ENCODE measurements at places on chromosomes 6 and 20.

DNA sequence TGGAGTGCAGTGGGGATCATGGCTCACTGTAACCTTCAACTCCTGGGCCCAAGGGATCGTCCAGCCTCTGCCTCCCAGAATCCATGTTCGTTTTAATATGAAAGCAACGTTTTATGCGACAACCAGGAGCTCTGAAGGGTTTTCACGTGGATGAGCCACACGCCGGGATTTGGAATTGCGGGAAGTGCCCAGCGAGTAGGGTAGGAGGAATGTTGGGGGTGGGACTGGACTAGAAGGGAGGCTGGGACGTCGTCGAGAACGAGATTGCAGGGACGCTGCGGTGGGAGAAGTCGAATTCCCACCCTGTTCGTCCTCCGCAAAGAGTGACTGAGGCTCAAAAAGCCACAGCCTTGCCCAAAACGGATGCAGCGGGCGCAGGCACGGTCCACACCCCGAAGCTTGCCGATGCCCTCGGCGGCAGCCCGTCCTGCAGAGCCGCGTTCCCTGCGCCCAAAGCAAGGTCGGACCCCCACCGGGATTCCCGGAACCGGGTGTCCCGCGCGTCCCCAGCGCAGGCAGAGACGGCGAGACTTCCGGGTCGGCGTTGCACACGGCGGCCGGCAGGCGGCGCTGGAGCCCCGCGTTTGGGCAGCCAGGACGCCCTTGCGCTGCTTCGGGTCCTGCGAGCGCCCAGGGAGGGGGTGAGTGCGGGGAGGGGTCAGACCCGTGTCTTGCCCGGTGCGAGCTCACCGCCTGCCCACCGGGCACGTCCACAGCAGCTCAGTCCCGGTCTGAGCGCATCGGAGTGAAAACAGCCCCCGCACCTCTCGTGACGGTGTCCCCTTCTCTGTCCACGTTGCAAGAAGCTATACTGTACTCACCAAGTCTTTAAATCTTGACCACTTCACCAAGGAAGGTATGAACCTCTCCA lies 87.8 kb downstream of the DHX35 start:
- DNase-seq, result peak; percentile 87

GRCh38 chr6:11772109-11772825 lies 6.3 kb downstream of the ADTRP start:
- DNase-seq, result no peak

GRCh38 chr6:22506496-22506895 lies 62.9 kb upstream of the HDGFL1 start:
- DNase-seq, result no peak

- DNase-seq, result no peak
Observed at GRCh38 chr6:36660771-36661471, 17.6 kb upstream of the CDKN1A start.

DNA sequence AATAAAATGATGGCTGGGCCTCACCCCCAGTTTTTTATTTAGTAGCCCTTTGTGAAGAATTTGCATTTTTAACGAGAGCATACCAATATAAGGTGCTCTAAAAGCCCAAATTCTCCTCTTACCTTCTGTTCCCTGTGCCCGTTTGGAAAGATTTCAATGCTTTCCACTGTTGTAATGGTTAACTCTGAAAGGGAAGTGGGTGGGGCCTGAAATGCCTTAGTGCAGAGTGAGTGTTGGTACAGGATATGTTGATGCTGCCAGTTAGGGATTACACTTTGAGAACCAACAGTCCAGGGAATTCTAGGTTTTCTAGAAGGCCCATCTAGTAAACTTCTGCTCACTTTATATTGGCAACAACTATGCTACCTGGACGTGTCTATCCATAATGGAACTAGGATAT lies 562.7 kb upstream of the NRSN1 start:
- DNase-seq, result no peak

- DNase-seq, result no peak
Observed at GRCh38 chr6:112281821-112282615, 27.7 kb upstream of the LAMA4 start.

DNA sequence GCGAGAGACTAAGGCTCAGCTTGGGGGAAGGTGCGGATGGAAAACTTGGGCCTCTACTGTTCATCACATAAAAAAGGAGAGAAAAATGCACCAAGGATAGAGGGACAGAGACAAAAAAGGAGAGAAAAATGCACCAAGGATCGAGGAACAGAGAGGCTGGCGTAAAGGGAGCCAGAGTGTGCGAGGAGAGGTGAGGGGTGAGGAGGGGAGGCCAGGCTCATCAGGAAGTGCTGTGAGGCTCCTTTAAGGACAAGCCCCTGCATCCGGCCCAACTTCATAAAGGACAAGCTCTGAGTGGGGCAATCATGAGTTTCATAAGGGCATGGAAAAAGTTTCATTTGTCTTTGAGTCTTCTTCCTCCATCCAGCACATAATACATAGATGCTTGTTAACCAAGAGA lies 117.2 kb upstream of the NXT1 start:
- DNase-seq, result no peak

- DNase-seq, result no peak
Observed at GRCh38 chr6:126907312-126907711, 211.2 kb upstream of the RSPO3 start.

GRCh38 chr20:4814696-4815252 lies 93.1 kb downstream of the PRND start:
- no peak for DNase-seq

GRCh38 chr6:6546318-6547109 lies 42.0 kb upstream of the LY86 start:
- DNase-seq, result no peak

DNA sequence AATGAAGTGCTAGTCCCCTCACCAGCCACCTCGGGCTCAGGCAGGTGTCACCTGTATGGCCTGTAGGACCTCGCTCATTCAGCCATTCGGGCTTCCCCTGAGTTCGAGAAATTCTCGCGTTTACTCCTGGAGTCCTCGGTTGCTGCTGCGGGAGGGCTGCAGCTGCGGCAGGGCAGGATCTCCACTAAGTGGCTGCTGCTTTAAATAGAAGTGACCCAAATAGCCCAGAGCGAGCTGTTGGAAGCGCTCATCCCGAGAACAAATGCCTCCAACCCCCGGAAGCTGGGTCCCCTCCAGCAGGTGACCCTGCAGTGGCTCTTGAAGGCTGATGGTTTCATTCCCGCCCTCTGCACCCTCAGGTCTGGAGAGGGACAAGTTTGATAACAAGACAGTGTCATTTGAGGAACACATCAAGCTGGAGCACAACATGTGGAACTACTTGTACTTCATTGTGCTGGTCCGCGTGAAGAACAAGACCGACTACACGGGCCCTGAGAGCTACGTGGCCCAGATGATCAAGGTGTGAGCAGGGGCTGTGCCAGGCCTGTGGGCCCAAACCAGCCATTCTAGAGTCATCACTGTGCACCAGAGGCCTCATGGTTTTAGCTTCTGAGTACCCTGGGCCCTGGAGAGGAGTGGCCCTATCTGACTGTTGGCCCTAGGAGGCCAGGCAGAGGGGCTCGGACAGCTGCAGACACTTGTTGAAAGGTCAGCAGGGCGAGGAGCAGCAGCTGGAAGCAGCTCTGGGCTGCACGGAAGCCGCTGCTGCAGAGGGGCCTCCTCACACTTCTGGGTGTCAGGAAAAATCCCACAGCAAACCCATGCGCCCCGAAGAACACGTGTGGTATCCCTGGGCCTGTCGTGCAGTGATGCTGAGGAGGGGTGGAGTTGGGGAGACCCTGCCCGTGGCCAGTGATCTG lies 18.1 kb downstream of the UQCC2 start:
- no peak for DNase-seq

DNA sequence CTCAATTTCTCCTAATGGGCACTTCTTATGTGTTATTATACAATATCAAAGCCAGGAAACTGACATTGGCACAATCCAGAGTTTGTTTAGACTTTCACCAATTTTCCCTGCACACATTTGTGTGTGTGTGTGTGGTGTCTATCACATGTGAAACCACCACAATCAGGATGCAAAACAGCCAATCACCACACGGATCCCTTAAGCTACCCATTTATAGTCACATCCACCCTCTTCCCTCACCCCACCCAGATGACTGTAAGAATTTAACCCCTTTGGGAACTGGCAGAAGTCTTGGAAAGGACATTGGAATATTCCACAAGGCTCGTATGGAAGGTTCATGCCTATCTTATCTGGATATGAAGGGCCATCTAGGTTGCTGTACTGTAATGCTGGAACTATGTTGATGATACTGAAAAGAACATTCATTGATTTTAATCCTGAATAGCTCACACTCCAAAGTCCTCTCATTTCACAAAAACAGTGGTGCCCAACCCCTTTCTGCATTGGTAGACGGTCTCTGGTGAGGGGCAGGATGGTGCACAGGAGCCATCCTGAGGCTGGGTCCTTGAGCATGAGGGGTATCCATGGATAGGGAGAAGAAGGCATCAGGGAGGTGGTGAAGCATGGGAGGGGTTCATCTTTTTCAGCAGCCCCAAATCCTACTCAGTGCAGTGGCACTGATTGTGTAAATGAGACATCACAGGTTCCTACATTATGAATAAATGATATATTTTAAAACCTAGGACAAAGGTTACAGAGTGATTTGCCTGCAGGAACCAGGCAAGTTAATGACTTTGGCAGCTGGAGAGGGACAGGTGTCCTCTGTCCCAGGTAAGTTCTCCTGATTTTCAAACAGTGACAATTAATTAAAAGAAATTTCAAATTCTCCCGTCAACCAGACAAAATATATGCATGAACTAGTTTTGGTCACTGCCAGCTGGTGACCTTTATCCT lies 12.1 kb upstream of the CTCFL start:
- DNase-seq, result no peak

GRCh38 chr20:53827292-53828087 lies 233.9 kb upstream of the ZNF217 start:
- no peak for DNase-seq

- no peak for DNase-seq
Observed at GRCh38 chr6:3202999-3203696, 24.3 kb downstream of the TUBB2B start.

DNA sequence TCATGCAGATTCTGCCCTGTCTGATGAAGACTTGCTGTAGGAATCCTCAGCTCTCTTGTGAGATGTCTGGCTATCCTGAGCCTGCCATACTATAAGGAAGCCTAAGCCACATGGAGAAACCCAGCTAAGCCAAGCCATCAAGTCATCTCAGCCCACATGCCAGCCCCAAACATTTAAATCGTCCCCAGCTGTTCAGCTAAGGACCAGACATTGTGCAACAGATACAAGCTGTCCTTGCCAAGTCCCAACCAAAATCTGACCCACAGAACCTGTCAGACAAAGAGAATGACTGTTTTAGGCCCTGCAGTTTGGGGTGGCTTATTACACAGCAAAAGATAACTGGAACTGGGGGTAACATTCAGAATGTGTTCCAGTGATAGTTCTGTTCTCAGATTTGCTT lies 36.8 kb upstream of the FOXC1 start:
- no peak for DNase-seq

DNA sequence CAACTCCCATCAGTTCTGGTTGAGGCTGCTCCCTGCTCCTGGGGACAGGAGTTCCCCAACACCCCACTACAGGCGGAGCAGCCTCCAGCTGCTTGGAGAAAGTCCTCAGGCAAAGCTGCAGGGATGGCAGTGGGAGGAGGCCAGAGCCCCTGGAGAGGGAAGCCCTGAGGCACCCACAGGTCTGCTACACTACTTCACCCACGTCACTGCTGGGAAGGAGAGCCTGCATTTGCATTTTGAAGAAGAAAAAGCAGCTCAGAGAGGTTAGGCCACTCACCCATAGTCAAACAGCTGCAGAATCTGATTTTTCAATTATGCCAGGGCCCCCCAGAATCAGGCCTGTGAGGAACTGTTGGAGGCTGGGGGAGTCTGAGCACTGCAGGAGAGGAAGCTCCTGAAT lies 17.2 kb downstream of the BFSP1 start:
- no peak for DNase-seq

- DNase-seq, result no peak
Observed at GRCh38 chr6:2749969-2750600, 637 bp downstream of the MYLK4 start.

Measured in mesothelial cell of epicardium (in vitro differentiated cells).